Foreskin fibroblast (primary cell): ENCODE measurements at places on chromosomes 2 and 18.
A peak's percentile ranks its signal among the peaks of the same experiment; 100 is the strongest.

- no peak for DNase-seq
Observed at GRCh38 chr2:181047829-181048228, 67.4 kb downstream of the UBE2E3 start.

DNA sequence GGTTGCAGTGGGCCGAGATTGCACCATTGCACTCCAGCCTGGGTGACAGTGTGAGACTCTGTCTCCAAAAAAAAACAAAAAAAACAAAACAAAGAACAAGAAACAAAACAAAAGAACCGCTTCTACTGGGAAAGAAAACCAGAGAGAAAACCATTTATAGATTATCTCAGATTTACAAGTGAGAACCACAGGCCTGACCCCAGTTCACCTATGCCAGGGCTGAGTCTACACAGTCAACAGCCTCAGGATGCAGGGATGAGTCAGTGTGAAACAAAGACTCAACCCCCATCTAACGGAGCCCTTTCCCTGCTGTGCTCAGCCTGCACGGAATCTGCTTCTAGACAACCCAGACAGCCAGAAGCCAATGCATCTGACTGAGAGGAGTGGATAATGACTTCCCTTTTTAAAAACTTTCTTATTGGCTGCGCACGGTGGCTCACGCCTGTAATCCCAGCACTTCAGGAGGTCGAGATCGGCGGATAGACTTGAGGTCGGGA is 25.5 kb upstream of the YWHAQ start:
- peak; percentile 95 for DNase-seq

DNA sequence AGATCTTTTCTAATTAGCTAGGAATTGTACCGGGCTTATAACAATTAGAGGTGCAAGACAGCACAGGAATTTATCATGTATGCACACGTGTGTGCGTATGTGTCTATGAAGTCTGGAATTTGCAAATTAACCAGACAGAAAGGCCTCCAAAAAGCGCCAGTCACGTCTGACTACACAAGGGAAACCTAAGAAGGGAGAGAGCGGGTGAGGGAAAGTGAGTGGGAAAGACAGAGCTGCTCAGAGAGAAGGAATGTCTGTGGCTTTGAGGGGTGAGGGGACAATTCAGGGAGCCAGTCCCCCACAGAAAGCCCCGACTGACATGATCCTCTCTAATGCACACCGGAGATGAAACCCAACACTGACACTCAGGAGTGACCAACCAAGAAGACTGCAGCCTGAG is 197.7 kb upstream of the SH3BP4 start:
- DNase-seq: no peak

- DNase-seq: peak; percentile 52
Observed at GRCh38 chr18:22223254-22223964, 54.0 kb downstream of the GATA6 start.

- no peak for DNase-seq
Observed at GRCh38 chr18:9740071-9740470, 32.0 kb downstream of the RAB31 start.

DNA sequence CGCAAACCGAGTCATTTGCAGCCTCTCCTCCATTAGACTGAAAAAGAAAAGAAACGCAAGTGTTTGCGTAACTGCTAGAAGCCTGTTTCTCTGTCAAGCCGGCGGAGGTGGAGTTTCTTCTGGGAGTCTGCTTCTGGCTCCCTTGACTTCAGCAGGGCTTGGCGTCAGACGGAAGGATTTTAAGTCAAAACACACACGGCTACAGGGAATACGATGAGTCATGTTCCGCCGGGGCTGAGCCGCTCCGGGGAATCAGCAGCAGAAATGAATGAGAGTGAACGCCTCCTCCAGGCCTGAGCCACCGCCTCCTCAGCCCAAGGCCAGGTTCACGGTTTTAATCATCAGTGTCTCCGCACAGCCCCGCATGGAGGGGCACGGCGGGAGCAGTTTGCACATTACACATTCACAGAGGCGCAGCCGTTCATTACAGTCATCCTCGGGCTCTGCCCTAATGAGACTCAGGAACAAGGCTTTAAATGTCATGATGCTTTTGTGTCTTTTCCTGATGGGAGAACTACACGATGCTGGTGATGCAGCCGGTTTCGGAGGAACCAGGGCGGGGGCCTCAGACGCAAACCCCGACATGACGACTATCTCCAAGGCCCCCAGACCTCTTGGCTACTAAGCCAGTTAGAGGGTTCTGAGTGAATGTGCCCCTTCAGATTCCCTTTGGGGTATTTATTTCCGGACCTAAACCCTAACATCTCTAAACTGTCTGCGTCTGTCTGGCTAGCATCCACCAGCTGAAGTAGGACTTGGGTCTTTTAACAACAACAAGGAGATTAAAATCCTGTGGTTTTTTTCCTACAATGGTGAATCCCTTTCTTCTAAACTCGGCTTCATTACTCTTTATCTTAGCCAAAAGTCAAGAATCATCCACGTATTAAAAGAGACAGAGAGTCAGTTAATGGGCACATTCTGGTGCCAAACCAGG is 11.1 kb upstream of the SCG2 start:
- peak; percentile 98 for DNase-seq

GRCh38 chr18:12773369-12773768 is 70.5 kb downstream of the PSMG2 start:
- DNase-seq: no peak

DNA sequence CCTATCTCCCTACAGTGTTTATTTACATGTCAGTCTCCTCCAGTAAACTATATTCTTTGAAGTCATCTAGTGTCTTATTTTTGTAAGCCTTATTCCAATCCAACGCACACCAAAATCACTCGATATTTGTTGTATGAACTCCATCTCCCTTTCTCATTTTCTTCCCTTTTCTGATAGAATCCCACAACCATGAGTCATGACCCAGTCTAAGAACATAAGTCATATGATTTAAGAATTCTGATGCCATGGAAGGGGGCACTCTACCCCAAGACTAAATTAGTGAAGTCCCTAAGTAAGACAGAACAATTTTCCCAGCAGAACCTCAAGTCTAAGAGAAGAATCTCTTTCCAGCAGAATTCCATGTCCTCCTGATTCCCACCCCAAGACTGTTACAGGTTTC is 5.4 kb downstream of the CHMP3 start:
- peak; percentile 26 for DNase-seq

- DNase-seq: peak; percentile 74
Observed at GRCh38 chr2:69138247-69138772, 125.3 kb downstream of the ANTXR1 start.

DNA sequence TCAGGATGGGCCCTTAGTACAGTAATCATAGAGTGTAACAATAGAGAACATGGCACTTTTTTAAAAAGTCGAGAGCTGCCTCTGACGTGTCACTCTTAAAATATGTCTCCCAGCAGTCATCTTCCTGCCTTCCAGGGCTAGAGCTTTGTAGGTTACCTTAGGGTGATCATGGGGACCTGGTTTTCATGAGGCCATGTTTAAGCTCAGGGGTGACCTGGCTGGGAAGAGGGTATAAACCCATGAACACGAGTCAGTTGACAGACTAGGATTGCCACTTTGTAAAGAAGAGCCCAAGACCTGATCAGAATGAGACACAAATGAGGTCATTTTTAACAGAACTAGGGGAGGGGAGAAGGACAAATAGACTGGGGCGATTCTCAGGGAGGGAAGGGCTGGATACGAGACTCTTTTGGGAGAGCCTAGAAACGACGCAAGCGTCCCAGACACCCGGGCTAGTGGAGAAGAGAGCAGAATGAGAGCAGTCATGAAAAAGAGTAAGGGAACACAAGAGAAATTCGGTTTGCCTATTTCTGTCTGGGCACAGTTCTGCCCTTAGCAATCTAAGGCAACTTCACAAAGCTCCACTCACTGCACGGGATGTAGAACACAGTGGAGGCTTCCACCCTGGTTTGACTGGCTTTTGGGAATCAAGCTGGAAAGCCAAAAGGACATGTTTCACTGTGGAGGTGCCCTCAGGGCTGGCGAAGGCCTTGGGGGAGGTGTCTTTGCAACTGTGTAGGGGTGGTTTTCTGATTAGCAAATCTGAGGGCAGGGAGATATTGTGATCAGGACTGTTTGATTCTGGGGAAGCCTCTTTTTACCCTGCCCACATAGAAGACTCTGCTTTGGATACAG is 1.8 kb upstream of the RAB31 start:
- DNase-seq: peak; percentile 24

GRCh38 chr2:69089998-69090397 is 77.0 kb downstream of the ANTXR1 start:
- no peak for DNase-seq

DNA sequence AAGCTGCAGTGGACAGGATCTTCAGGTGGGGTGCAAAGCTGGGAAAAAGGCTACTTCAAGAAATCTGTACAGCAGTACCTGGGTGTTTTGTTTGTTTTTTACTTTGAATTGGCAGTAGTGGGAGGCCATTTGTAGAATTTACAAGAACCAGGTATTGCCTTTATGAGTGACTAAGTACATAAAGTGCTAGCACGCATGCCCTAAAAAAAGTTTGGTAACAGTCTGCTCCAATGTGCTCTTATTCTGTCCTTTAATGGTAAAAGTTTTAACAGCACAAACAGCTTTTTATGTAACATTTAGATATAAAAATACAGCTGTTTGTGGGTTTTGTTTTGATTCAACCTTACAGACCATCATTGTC is 17.2 kb downstream of the REV1 start:
- peak; percentile 9 for DNase-seq

DNA sequence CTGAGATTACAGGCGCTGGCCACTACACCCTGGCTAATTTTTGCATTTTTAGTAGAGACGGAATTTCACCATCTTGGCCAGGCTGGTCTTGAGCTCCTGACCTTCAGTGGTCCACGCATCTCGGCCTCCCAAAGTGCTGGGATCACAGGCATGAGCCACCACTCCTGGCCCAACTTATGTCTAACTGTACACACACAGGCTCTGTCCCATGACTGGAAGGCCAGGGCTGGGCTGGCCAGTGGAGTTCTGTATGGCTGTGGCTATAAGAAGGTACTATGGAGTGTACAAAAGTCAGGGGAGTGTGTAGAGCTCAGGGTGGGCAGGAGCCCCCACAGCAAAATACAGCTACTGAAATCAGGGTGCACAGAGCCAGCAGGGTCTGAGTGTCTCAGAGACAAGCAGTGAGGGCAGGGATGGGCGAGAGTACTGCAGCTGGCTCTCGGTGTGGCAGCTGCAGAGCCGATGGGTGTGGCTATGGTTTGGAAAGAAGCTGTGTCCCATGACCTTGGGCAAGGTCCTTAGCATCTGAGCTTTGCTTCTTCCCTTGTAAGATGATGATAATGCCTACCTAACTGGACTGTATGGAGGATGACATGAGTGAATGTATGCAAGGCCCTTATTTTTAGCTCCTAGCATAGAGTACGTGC is 10.4 kb upstream of the MSGN1 start:
- DNase-seq: no peak

DNA sequence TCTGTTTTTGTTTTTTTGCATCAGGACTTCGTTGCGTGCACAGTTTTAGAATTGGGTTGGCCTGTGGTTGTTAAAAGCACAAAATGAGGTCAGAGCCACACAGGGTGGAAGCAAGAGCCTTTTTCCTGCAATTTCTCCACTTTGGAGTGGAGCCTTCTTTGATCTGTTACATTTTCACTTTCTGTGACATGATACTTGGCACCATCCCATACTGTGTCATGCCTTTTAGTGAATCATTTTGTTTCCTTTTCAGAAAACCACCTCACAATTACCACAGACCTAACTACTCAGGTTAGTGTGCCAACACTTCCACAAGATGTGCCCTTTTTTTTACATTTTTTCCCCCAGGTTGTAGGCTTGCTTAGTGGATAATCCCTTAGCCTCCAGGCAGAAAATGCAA is 32.5 kb downstream of the MERTK start:
- DNase-seq: peak; percentile 51

GRCh38 chr18:59691996-59692395 is 5.2 kb downstream of the CCBE1 start:
- DNase-seq: no peak

- no peak for DNase-seq
Observed at GRCh38 chr2:215429424-215429823, 6.4 kb downstream of the FN1 start.

GRCh38 chr2:207683879-207684627 is 27.4 kb upstream of the CCNYL1 start:
- peak; percentile 70 for DNase-seq

- no peak for DNase-seq
Observed at GRCh38 chr18:32391126-32391525, 79.6 kb downstream of the GAREM1 start.

- no peak for DNase-seq
Observed at GRCh38 chr18:71189581-71189980, 900.7 kb downstream of the SOCS6 start.

DNA sequence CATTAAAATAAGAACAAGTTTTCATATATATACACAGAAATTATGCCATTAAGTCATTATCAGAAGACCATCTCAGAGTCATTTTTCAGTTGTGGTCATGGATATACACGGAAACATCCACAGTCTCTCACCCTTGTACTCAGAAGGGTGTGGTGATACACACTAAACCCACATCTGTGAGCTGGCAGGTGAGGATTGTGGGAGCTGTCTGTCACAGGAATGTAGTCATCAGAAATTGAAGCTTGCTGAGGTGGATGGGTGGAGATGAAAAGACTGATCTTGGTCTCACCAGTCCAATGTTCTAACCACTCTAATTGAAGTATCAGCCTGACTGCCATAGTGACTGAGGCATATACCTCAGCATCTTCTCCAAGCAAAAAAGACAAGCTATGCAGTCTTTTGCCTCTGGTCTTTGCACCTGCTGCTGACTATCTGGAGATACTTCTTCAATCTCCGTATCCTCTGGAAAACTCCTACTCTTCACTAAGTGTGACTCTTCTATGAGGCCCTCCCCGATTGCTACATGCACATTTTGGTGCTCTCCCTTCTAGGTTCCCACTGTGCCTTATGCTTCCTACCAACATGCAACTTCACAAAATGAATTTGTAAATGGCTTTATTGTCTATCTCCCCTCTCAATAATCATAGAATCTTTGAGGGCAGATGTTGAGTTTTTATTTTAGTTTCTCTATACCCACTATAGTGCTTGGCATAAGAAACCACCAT is 232.8 kb downstream of the DYM start:
- no peak for DNase-seq

GRCh38 chr18:37138456-37138855 is 309.5 kb downstream of the KIAA1328 start:
- DNase-seq: no peak

DNA sequence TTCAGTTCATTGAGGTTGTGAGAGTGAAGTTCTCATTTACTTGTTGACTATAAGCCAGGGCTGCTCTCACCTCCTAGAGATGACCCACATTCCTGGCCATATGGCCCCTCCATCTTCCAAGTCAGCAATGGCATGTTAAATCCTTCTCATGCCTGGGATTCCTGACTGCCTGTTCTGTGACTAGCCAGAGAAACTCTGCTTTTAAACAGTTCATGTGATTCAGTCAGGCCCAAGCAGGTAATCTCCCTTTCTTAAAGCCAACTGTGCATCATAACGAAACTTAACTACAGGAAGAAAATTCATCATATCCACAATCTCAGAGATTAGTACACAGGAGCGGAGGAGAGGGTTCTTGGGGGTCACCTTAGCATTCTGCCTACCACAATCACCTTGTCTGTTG is 11.5 kb downstream of the DPP4 start:
- no peak for DNase-seq

DNA sequence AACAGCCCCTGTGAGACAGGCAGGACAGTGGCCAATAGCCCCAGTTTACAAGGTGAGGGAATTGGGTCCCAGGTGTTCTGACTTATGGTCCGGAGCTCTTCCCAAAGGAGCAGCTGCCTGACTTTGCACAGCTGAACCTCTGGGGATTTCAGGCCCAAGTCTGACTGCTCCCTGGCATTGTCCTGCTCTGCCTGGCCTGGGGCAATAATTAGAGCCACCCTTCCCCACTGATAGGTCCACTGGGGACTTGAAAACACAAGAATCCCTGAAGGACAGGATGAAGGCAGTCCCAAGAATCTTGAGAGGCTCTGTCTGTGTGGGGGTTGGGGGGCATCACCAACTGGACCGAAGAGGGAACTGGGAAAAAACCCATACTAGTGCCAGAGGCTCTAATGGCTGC is 3.7 kb upstream of the FEV start:
- no peak for DNase-seq
